ENCODE measurements at places on chromosomes 12 and 14. TPM values are rescaled to one million over a fixed set of nuclear protein-coding genes. Genes with fewer than 3 reads are reported as not detected.

DNA sequence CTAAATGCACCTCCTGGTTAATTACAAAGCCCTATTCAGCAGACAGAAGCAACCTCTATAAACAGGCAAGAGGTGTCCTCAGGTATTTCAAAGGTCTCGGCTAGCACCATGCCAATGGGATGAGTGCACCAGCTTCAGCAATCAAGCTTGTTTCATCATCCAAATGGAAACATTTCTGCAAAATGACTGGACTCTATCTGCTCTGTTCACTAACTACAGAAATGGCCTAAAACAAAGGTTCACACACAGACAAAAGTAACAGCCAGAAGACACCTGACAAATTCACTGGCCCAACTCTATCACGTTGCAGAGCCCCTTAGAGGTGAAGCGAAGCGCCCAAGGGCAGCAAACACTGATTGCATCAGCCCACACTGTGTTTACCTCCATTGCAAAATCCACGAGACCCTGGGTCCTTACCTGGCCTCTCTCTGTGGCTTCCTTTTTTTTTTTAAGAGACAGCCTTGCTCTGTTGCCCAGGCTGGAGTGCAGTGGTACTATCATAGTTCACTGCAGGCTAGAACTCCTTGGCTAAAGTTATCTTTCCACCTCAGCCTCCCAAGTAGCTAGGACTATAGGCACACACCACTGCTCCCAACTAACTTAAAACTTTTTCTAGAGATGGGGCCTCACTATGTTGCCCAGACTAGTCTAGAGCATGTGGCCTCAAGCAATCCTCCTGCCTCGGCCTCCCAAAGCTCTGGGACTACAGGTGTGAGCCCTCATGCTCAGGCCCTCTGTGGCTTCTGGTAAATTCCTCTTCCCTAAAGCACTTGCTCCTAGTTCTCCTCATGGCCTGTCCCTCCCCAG is 8.5 kb upstream of the SYNE3 start:
- H3K4me3 ChIP-seq, result no peak overlapping the region
- no peak for DNase-seq
- no peak overlapping the region for H3K27ac ChIP-seq
- no peaks in the 10 kb centered on the region for H3K27me3 ChIP-seq

DNA sequence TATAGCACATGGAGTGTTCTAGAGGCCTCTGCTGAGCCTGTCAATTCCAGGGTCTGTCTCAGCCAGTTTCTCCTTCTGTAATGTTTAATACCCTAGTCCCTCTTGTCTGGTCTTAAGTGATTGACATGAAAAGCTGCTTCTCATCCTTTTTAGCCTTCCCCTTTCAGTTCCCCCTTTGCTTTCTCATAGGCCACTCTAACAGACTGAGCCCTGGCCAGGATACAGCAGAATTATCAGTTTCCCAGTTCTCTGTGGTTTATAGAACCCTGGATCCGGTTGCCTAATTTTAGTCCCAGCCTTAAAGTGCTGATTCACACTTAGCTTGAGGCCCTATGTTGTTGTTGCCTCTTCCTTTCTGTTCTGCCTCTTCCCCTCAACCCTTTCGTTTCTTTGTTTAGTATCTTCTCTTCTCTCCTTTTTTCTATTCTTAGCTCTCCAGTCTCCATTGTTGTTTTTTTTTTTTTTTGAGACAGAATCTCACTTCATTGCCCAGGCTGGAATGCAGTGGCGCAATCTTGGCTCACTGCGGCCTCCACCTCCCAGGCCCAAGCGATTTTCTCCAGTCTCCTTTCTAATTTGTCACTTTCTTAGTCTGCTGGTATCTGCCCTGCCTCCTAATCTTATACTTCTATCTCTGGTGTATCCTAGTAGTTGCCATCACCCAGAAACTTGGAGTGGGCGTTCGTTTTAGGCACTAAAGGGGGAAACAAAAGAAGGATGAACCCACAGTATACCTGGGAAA is 2.9 kb upstream of the BIN2 start:
- no peak overlapping the region for H3K4me3 ChIP-seq
- no peak for DNase-seq
- no peaks in the 10 kb centered on the region for H3K36me3 ChIP-seq
- H3K4me1 ChIP-seq, result no peaks in the 10 kb centered on the region
- no peak overlapping the region for H3K27ac ChIP-seq

DNA sequence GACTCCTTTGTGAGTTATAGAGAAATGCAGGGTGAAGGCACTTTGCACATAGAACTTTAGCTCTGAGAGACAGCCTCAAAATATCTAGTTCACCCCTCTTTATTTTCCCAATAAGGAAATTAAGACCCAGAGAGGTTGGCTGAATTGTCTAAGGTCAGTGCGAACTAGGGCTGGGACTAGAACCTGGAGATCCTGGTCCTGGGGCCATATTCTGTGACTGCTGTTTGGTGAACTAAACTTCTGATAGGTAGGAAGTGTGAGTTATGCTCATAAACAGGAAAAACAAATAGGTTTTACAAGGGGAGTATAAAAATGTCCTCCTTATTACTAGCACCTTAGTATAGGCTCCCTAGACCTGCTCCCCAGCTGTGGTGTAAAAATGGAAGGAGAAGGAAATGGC is 53.9 kb downstream of the DAD1 start:
- no peak for DNase-seq
- no peak overlapping the region for H3K27ac ChIP-seq
- no peaks in the 10 kb centered on the region for H3K36me3 ChIP-seq
- H3K4me1 ChIP-seq, result peaks cover 2% of the 10 kb centered on the region

- H3K4me1 ChIP-seq, result no peaks in the 10 kb centered on the region
- H3K27ac ChIP-seq, result no peak overlapping the region
- no peak for DNase-seq
- no peak overlapping the region for H3K4me3 ChIP-seq
- H3K36me3 ChIP-seq, result no peaks in the 10 kb centered on the region
These were observed 127.0 kb downstream of the APAF1 start for GRCh38 chr12:98771811-98772752.

GRCh38 chr14:39339003-39339402 is 93.2 kb downstream of the FBXO33 start:
- H3K36me3 ChIP-seq, result no peaks in the 10 kb centered on the region
- no peaks in the 10 kb centered on the region for H3K27me3 ChIP-seq
- no peak overlapping the region for H3K27ac ChIP-seq
- no peaks in the 10 kb centered on the region for H3K4me1 ChIP-seq
- no peak for DNase-seq
- H3K4me3 ChIP-seq, result no peak overlapping the region

- H3K36me3 ChIP-seq, result no peaks in the 10 kb centered on the region
- no peak overlapping the region for H3K4me3 ChIP-seq
- H3K4me1 ChIP-seq, result no peaks in the 10 kb centered on the region
- H3K27ac ChIP-seq, result no peak overlapping the region
- no peak for DNase-seq
These were observed 233.0 kb downstream of the RGS6 start for GRCh38 chr14:72165229-72165698.

DNA sequence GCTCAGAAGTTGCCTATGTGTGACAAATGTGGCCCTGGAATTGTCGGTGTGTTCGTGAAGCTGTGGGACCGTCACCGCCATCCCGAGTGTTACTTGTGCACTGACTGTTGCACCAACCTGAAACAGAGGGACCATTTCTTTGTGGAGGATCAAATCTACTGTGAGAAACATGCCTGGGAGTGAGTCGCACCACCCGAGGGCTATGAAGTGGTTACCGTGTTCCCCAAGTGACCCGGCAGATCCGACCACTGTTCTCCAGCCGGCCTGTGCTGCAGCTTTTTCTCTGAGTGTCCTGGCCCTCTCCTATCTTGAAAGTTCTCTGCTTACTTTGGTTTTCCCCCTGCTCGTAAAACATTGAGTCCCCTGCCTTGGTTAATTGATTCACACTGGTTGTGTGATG is 65.3 kb downstream of the VCPKMT start:
- no peak overlapping the region for H3K4me3 ChIP-seq
- no peak for DNase-seq
- no peaks in the 10 kb centered on the region for H3K4me1 ChIP-seq
- no peaks in the 10 kb centered on the region for H3K27me3 ChIP-seq
- no peaks in the 10 kb centered on the region for H3K36me3 ChIP-seq

DNA sequence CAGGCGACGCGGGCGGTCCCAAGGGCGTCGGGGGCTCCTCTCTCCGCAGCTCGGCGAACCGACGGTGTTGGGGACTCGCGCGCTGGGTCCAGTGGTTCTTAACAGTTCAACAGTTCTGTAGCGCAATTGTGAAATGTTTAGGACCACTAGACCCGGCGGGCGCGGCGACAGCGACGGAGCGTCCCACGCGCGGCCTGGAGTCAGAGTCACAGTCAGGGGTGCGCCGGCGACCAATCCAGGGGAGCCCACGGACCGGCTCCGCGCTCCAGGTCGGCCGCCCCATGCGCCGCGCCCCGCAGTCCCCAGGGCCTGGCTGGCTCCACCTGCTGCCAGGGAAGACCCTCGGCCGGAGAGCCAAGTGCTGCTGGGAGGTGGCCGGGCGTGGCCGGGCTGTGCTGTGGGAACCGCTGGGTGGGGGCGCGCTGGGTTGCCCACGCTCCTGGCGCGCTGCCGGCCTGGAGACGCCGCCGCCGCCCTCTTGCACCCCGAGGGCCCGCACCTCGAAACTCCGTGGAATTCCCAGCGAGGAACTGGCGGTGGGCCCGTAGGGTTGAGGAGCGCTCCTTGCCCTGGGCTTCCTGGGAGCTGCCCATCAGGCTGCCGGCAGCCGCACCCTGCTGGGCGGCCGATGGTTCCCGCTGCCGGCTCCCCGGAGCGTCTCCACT is 20.9 kb upstream of the KIF26A start:
- peak; percentile 26 for DNase-seq
- H3K27me3 ChIP-seq, result peaks cover 8% of the 10 kb centered on the region
- H3K4me3 ChIP-seq, result no peak overlapping the region
- no peak overlapping the region for H3K27ac ChIP-seq

DNA sequence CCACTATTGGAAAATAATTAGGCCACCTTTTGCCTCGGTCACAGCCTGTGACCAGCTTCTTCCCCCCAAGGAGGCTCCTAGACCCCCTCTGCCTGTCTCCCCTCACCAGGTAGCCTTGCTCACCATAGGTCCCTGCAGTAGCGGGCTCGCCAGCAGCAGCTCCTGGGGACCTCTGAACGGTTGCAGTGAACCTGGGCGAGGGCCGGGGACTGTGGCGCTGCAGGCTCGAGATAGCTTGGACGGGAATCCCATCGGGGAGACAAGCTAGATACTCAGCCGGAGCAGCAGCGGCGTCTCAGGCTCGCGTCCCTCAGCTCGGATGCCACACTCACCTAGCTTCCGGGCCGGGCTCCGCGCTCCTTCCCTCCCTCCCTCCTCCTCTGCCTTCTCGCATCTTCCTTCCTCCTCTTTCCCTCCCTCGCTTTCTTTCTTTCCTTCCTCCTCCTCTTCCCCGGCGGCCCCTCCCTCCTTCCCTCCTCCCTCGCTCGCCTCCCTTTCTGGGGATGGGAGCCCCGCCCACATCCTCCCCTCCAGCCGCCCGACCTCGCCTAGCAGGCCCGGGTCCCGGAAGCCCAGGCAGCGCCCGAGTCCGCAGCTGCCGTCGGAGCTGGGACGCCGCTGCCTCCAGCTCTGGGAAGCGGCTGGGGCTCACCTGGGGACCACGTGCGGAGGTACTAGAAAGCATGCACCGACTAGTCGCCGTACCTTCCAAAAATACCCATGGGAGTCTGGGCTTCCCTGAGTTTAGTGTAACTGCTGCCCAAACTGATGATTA is at the start of gene BMP4:
Gene BMP4 (minus strand): TSS at position 399 of the 775 bp plus-strand sequence. CDS start 4,603 bp downstream, outside the sequence.
- H3K4me1 ChIP-seq, result peaks cover 3% of the 10 kb centered on the region
- peak within 1 kb of the TSS; percentile 88 for H3K27ac ChIP-seq
- peak within 1 kb of the TSS; percentile 65 for H3K4me3 ChIP-seq

GRCh38 chr14:77181603-77182437 is at the start of gene TMEM63C:
Gene TMEM63C, plus strand, starts transcription at chr14:77181798. Its CDS starts 37,016 bp downstream, at chr14:77218814.
- peak within 1 kb of the TSS; percentile 7 for H3K4me3 ChIP-seq
- H3K27ac ChIP-seq, result no peak within 1 kb of the TSS
- peaks cover 8% of the 10 kb centered on the region for H3K4me1 ChIP-seq
- DNase-seq, result no peak

GRCh38 chr12:24879644-24880043 is 69.3 kb downstream of the BCAT1 start:
- H3K36me3 ChIP-seq, result no peaks in the 10 kb centered on the region
- no peak overlapping the region for H3K27ac ChIP-seq
- H3K4me3 ChIP-seq, result no peak overlapping the region
- H3K27me3 ChIP-seq, result no peaks in the 10 kb centered on the region
- no peak for DNase-seq

DNA sequence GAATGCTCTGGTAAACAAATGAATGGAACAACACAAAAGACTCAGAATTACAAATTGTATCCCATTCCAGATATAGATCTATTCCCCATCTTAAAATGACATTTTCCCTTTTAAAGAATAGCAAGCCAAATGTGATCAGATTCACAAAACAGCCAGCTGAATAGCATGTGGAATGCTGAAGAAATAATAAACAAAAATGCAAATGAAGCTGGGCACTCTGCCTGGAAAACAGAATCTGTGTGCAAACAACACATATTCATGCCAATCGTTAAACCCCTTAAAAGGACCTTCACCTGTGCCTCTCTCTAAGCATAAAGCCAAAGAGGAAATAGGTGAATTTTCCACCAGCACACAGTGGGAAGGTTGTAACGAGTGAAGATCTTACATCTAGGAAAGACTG is 67.9 kb upstream of the PDZRN4 start:
- H3K27ac ChIP-seq, result no peak overlapping the region
- H3K4me3 ChIP-seq, result no peak overlapping the region
- H3K4me1 ChIP-seq, result no peaks in the 10 kb centered on the region
- no peaks in the 10 kb centered on the region for H3K36me3 ChIP-seq

DNA sequence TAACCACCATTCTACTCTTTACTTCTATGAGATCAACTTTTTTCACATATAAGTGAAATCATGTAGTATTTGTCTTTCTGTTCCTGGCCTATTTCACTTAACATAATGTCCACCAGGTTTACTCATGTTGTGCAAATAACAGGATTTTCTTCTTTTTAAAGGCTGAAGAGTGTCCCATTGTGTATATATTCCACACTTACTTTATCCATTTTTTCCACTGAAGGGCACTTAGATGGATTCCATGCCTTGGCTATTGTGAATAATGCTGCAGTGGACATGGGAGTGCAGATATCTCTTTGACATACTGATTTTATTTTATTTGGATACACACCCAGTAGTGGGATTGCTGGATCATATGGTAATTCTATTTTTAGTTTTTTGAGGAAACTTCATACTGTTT is 181.1 kb upstream of the HMGA2 start:
- H3K27me3 ChIP-seq, result no peaks in the 10 kb centered on the region
- no peak overlapping the region for H3K27ac ChIP-seq
- no peaks in the 10 kb centered on the region for H3K4me1 ChIP-seq
- H3K4me3 ChIP-seq, result no peak overlapping the region
- no peak for DNase-seq

DNA sequence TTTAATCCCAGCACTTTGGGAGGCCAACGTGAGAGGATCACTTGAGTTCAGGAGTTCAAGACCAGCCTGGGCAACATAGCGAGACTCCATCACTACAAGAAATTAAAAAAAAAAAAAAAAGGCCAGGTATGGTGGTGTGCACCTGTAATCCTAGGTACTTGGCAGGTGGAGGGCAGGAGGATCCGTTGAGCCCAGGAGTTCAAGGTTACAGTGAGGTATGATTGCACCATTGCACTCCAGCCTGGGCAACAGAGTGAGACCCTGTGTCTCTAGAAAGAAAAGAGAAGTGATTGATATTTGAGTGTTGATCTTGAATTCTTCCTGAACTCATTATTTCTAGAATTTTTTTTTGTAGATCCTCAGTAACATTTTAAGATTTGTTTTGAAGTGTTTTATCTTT is 59.4 kb downstream of the ADIPOR2 start:
- H3K27me3 ChIP-seq, result no peaks in the 10 kb centered on the region
- no peak overlapping the region for H3K4me3 ChIP-seq
- no peaks in the 10 kb centered on the region for H3K4me1 ChIP-seq
- no peak for DNase-seq

GRCh38 chr14:71472356-71473340 is 459.6 kb upstream of the RGS6 start:
- no peak overlapping the region for H3K27ac ChIP-seq
- no peaks in the 10 kb centered on the region for H3K27me3 ChIP-seq
- DNase-seq, result no peak
- H3K36me3 ChIP-seq, result no peaks in the 10 kb centered on the region

SLC10A1 gene
- not detected for total RNA-seq

KRT73 gene
- not detected for total RNA-seq

CD4 gene
- 9.1 TPM for total RNA-seq

Measured in ovary (tissue), 10 donors.